ENCODE measurements at places on chromosomes 3 and 15.

DNA sequence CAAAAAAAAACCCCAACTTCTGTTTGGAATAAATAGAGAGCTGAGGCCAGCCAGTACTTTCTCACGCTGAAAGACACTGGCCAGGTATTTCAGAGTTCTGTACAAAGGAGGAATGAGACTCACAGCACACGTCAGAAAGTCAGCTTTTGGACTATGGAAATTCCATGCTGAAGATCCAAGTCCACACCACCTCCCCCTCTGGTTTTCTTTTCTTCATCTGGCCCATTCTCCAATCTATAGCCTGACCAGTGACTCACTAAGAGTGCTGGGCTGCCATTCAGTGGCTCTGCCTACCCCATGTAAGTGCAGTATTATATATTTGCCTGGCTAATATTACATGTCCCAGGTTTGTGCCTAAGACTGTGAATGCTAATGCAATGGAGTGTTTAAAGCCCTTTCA is 13.9 kb downstream of the BOC start:
- no peak for DNase-seq

DNA sequence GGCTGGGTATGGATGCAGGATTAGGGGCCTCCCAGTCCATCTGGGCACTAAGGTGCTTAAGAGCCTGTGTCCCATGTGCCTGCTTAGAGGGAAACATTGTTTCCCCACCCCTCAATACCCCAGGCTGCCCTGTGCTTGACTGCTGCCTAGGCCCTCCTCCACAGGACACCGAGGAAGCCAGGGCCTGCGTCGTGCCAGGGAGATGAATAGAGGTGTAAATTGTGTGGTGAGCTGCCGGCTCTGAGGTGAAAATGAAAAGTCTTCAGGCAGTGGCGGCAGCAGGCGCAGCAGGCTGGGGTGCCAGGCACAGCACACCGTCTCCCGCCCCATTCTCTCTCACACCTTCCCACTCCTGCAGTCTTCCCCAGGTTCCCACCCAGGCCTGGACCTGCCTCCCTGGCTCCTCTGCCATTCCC is 13.9 kb upstream of the GRM2 start:
- no peak for DNase-seq

GRCh38 chr3:22431334-22431733 is 680.3 kb upstream of the ZNF385D start:
- no peak for DNase-seq

GRCh38 chr15:69666921-69667811 is 214.5 kb downstream of the RPLP1 start:
- no peak for DNase-seq

GRCh38 chr3:42504334-42505127 is 2.1 kb downstream of the VIPR1 start:
- DNase-seq, result no peak

DNA sequence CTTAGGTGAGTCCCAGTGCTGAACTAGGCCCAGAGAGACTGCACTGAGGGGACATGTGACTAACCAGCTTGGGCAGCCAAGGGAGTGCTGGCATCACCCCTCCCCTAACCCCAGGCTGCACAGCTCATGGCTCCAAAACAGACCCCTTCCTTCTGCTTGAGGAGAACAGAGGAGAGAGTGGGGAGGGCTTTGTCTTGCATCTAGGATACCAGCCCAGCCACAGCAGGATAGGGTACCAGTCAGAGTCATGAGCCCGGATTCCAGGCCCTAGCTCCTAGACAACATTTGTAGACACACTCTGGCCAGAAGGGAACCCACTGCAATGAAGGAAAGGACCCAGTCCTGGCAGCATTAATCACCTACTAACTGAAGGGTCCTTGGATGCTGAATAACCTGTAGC is 49.9 kb upstream of the PLSCR4 start:
- no peak for DNase-seq

GRCh38 chr3:134802428-134803050 is 7.5 kb downstream of the EPHB1 start:
- DNase-seq, result no peak

DNA sequence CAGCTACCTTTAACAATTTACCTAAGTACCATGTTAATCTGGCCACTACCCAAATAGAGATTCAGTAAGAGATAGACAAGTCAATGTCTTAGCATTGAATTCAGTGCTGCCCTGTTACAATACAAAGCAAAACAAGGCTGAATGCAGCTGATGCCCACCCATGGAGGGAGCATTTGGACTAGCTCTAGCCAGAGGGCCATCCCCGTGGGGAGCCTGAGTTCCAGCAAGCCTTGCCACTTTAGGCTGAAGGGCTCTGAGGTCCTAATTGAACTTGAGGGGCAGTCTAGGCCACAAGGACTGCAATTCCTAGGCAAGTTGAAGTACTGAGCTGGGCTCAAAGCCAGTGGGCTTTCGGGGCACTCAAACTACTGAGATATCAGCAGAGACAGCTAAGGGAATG is 265.9 kb downstream of the EFHB start:
- DNase-seq, result no peak

DNA sequence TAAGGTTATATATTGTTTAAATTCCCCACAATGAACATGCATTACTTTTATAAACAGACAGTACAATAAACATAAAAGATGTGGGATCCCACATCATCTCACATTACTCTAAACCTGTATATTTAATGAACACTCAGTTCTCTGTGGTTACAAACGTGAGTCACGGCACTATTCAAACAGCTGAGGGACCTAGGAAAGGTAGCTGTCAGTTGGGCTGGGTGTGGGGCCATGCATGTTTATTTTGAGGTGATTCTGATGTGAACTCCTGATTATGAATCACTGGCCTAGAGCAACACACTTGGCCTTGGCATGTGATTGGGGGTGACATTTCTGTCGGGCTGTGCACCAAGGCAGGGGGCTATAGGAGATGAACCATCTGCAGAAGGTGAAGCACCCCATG is 147.6 kb upstream of the HACD2 start:
- DNase-seq, result no peak

GRCh38 chr15:91521996-91522395 is 331.5 kb upstream of the SLCO3A1 start:
- DNase-seq, result no peak

- no peak for DNase-seq
Observed at GRCh38 chr3:69370156-69370883, 15.6 kb downstream of the FRMD4B start.

DNA sequence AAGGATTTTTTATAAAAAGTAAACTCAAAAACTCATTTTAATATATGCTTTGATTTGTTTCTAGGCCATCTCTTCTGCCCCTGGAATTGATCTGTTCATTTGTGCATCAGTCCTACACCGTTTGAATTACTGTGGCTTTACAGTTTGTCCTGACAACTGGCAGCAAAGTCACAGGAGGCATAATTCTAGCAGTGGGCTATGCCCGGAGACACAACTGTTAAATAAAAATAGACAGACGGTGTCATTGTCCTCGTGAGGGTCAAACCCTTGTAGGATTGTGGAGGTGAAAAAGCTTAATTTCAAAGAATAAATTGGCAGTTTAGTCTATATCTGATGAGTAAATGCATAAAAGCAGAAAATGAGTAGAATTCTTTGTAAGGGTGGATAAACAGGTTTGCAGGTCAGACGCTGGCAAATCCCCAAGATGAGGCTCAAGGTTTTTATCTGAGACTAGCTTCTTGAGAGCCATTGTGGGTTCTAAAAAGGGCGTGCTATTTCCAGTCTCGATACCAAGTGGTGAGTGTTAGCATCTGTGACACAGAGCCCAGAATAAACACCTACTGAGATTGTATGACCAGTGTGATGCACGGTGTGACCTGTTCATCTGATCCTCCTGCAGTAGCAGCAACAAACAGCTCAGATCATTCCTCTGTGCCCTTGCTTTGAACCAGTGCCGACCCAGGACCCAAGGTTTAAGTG is 51.5 kb upstream of the SLCO3A1 start:
- no peak for DNase-seq

- DNase-seq, result no peak
Observed at GRCh38 chr3:135068011-135068410, 273.0 kb downstream of the EPHB1 start.

DNA sequence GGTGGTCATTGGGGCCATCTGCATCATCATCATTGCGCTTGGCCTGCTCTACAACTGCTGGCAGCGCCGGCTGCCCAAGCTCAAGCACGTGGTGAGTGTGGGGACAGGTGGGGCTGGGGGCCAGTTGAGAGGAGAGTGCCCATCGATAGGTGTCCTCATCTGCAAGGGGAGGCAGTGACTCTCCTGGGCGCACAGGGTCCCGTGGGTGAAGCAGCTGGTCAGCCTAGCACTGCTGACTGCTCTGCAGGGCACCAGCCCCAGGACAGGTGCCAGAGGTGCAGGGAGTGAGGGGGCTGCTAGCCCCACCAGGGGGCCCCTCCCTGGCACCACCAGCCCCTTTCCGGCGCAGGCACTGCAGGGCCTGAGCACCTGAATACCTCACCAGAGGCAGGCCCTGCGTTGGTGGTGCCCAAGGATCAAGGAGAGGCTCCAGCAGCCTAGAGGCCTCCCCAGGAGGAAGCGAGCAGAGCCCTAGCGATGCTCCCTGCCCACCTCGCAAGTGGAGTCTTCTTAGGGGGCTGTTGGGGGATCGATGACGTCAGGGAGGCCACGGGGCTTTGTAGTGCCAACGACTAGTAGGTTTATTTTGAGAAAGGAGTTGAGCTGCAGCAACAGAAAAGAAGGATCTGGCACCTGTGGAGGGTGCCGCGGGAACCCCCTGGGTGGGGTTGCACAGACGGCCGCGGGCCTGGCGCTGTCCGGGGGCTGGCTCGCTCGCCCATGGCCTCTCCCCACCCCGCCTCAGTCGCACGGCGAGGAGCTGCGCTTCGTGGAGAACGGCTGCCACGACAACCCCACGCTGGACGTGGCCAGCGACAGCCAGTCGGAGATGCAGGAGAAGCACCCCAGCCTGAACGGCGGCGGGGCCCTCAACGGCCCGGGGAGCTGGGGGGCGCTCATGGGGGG is 976 bp upstream of the ABTB1 start:
- DNase-seq, result no peak

DNA sequence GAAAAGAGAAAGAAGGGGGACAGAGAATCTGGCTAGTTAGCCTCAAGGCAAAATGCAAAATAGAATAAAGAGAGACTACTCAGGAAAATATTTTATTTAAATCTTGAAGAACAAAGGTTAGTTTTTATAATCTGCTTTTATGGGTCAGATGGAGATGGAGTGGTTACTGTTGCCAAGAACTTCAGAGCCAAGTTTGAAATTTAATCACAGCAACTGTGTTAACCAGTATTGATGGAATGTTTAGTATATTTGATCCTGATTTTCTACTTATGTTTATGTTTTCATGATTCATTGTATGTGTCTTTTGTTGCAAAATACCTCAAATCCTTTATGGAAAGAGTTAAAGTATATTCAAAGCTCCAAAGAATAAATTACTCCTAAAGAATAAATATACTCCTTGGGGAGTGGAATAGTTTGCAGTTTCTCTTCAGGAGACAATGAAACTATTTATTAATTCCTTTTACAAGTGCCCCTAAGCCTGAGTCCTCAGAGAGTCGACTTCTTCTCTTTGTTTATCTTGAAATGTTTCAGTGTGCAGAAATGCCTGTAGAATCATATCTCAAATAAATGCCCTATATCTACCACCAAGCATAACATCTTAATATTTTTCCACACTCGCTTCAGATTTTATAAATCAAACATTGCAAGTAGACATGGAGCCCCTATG is 60.9 kb upstream of the THSD4 start:
- DNase-seq, result no peak

GRCh38 chr15:65578904-65579728 is 31.8 kb downstream of the INTS14 start:
- DNase-seq, result no peak

GRCh38 chr3:149702691-149703441 is 45.0 kb upstream of the WWTR1 start:
- DNase-seq, result no peak

- no peak for DNase-seq
Observed at GRCh38 chr3:13345284-13345683, 74.8 kb downstream of the NUP210 start.

DNA sequence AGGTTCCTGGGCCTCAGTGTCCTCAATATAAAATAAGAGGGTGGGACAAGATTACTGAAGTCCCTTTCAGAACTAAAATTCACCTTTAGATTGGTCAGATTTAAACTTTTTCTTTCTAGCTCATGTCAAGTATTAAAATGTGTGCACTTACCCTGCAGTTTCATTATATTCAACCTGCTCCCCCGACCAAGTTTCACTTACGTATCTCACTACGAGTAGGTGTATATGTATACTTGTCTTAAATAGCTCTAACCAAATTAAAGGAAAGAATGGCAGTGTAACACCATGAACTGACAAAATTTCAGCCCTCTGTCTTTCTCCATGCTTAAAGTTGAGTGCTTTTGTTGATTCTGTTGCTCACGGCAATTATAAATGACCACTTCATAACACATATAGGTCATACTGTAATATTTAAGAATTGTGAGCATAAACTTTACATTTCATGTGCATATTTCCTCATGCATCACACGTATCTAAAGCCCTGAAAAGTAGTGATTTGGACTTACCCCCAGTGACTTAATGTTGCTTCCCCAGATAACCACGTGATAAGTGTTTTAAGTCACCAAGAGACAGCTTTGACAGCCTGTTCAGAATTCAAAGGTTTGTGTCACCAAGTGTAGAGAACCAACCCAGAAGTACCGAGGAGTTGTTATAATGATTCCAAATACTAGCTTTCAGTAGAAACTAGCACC is 70.0 kb downstream of the PGPEP1L start:
- no peak for DNase-seq

DNA sequence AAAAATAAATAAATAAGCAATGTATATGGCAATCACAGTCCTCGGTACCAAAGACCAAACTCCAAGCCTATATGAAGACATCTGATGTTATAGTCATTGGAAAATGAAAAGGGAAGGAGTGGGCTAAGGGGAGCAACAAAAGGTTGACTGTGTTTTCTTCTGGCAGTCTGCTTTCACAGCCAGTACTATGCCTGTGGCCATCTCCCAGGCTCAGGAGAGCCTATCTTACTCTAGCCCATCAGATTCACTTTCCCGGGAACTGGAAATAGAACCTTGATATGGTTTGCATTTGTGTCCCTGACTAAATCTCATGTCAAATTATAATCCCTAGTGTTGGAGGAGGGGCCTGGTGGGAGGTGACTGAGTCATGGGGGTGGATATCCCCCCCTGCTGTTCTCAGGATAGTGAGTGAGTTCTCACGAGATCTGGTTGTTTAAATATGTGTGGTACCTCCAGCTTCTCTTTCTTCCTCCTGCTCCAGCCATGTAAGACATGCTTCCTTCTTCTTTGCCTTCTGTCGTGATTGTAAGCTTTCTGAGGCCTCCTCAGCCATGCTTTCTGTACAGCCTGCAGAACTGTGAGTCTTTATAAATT is 105.3 kb downstream of the PLCH1 start:
- no peak for DNase-seq

- DNase-seq, result no peak
Observed at GRCh38 chr15:75023872-75024636, 664 bp downstream of the PPCDC start.
